Foreskin fibroblast (primary cell): ENCODE measurements at places on chromosomes 16 and 17.

DNA sequence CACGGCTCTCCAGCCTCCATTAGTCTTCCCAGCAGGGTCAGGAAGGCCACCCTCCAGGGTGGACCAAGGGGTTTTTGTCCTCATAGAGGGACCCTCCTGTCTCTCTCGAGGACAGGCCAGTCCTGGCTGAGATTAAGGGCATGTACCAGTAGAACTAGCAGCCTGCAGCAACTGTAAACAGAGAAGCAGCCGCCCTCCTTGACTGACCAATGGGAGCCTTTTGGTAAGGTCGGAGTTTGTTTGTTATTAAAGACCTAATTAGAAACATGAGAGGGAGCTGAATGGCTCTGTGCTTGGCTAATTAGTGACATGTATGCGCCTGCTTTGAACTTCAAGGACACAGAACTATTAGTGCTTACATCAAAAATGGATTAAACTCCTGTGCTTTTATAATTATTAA is 80.0 kb downstream of the CCDC182 start:
- peak; percentile 55 for DNase-seq

DNA sequence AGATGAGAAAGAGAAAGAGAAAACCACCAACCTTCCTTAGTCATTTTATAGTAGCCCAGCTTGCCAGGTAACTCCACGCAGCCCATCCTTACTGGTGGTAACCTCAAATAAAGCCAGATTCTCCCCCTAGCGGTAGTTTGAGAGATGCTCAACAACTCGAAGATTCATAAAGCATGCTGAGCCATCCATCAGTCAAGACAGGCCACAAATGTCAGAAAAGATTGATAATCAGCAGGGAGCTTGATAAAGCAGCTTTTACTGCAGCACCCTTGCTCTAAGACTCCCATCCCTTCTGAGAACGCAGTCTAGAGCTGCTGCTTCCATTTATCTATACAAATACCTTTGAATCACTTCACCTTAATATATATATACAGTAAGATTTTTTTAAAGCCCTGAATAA is 451.5 kb upstream of the HSBP1 start:
- DNase-seq, result peak; percentile 62

DNA sequence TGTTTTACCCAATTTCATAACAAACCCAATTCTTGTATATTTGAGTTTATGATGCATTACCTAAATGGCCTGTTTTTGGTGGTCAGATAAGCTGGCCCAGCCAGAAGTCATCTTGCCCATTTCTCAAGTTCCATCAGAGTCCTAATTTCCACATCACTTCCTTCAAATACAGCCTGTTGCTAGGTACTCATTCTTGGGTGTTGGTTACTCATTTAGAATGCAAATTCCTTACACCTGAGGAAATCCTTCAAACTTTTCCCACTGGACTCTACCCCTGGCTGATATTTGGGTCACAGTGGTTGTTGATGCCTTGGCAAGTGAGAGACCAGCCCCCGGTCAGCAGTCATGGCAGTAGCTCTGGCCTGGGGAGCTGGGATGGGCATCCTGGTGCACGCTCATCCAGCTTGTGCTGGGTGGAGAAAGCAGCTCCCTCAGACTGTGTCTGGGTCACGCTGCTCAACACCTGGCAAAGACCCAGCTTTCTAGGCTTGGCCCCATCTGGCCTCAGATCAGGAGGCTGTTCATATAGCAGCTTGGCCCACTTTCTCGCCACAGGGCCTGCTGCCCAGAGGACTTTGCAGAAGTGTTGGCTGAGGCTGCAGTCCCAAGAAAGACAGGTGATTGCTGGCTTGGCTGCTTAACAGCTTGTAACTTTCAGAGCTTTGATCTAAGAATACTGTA is 25.8 kb downstream of the WSB1 start:
- DNase-seq, result peak; percentile 91

- DNase-seq, result no peak
Measured at GRCh38 chr17:34308371-34308770, 10.9 kb upstream of the CCL8 start.

DNA sequence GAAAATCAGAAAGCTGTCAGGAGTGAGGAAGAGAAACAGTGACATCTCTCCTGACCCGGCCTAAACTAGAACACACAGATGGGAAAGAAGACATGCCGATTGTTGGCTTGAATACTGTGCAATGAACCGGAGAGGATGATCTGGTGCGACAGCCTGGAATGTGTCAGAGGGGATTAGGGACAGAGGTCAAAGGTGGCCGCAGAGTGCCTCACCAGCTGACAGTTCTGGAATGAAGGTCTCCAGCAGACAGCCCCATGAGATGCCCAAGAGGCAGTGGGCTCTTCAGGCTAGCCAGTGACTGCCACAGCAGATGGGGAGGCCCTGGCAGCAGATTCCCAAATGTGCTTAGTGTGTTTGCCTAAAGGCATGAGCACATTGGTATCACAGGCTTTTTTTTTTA is 623.2 kb downstream of the CDH8 start:
- DNase-seq, result no peak

- peak; percentile 84 for DNase-seq
Measured at GRCh38 chr17:48841395-48841831, 10.6 kb downstream of the CALCOCO2 start.

GRCh38 chr17:36975922-36976515 is 27.3 kb downstream of the AATF start:
- DNase-seq, result no peak

DNA sequence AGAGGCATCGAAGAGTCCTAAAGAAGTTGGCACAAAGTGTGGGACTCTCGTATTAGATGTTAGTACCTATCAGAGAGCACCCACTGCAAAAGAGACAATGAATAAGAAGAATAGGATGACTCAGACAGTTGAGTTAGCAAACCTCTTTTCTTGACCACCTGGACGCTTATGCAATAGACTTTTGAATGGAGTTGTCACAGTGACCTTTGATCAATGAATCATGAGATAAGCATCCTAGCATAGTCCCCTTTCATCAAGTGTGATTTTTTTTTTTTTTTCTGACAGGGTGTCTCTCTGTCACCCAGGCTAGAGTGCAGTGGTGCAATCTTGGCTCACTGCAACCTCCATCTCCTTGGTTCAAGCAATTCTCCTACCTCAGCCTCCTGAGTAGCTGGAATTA is 1417.9 kb upstream of the GOT2 start:
- no peak for DNase-seq

GRCh38 chr17:27623614-27624013 is 7.4 kb upstream of the LGALS9 start:
- no peak for DNase-seq

DNA sequence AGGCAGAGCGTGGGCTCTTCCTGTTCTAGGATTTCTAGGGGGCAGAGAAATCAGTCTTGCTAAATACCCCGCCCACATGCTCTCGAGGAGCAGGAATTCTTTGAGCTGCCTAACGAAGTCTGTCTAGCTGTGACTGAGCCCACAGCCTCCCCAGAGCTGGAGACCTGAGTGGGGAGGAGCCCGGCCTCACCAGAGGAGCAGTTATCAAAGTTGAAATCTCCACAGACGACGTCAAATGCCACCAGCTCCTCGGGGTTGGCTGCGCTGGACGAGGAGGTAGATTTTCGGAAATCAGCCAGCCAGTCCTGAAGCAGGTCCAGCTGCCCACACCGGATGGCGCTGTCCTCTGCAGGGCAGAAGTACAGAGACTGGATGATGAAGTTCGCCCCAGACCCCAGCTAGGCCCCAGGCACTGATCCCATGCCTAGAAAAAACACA is 53.8 kb downstream of the PRMT7 start:
- DNase-seq, result no peak

DNA sequence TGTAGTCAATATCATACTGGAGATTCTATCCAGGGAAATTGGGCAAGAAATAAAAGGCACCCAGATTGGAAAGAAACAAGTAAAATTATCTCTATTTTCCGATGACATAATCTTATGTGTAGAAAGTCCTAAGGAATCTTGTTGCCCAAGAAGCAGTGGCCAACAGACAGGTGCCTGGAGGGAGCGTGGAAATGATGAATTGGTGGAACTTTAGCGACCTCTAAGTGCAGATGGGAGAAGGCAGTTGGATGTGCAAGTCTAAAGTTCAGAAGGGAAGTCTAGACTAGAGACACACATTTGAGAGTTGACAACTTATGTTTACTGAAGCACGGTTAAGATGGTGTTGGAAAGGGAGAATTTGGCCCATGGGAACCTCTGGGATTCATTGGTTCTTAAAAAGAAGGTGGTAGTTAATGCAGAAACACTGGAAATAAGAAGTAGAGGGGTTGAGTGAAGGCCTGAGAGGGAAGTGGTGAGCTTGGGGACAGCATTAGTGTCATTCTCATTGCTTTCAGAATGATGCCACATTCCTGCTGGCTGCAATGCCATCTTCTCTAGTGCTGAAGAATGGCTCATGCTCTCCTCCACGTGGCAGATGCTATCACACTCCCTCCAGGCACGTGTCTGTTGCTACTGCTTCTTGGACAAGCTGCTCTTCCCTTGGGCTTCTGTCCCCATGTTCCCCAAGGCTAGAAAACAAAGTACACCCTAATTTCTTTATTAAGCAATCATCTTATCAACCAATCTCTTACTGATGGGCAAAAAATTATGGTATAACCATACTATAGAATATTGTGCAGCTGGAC is 24.0 kb downstream of the TAT start:
- DNase-seq, result no peak

DNA sequence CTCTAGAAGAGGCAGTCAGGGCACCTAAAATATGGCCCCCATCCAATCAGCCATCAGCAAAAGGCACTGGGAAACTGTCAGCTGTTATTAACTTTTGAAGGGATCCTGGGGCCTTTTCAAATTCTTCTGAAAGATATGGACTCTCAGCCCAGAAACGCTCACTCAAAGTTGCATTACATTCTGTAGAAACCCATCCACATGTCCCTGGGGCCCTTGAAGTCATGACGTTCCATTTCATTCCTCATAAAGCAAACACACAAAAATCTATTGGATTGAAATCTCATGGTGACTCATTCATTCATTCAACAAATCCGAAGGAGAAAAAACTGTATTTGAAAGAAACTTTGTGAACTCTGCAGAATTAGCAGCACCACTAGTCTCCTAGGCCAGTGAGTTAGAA is 215.3 kb downstream of the C16orf95 start:
- peak; percentile 17 for DNase-seq

DNA sequence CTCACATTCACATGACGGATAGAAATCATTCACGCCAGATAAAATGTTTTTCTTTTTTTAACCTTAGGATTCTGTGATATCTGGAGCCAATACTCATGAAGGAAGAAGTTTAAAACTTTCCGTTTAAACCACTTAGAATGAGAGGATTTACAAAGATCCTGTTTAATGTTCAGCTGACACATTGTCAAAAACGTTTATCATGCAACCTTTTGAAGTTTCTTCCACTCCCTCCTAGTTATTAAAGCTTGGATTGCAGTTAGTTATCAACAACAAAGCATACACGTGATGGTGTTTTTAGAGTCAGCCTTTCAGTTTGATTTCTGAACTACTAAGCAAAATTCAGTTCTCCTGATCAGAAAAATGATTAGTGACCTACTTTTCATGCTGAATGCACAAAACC is 143.3 kb upstream of the AXIN2 start:
- no peak for DNase-seq

DNA sequence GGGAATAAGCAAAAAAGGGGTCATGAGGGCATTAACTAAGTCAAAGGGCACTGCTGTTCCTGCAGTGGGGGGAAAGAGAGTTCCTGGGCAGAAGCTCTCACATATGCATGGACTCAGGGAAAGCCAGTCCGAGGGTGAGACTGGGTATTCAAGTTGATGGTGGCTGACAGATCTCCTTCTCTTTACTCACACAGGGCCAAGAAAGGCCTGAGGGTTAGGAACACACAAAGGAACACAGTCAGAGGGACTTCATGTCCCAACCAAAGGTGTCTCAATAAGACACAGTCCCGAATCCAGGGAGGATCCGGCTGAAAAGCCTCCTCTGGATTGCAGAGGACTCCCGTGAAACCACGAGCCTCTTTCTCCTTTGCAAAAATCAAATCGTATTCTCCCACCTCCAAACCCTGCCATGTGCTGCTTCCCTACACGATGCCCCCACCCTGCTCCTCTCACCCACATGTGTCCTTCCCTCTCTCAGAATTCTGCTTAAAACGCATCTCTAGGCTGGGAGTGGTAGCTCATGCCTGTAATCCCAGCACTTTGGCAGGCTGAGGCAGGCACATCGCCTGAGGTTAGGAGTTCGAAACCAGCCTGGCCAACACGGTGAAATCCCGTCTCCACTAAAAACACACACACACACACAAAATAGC is 23.6 kb downstream of the CUEDC1 start:
- no peak for DNase-seq

DNA sequence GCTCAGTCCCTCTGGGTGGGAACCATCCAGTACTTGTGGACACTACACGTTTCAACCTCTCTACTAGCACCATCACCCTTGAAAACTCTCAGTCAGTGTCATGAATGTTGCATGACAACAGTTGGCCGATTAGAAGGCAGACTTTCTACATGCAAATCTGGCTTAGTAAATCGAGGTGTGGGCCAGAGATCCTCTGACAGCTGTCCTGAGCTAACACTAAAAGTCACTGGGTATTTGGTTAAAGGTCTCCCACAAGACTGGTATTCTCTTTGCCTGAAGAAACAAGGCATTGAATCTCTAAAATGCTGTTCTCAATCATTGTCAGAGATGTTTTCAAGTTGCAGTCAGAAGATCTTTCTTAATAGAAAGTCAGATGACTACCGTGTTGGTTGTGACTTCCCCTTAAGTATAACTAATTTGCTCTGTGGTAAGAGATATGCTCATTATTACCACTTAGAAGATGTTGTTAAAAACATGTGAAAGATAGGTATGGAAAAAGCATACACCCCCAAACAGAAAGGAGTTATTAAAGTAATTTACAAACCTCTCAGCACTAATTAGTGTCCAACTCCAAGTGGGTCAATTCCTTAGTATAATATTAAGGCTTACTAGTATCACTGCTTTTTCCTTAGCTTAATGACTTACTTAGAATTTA is 62.3 kb downstream of the WNT3 start:
- no peak for DNase-seq

DNA sequence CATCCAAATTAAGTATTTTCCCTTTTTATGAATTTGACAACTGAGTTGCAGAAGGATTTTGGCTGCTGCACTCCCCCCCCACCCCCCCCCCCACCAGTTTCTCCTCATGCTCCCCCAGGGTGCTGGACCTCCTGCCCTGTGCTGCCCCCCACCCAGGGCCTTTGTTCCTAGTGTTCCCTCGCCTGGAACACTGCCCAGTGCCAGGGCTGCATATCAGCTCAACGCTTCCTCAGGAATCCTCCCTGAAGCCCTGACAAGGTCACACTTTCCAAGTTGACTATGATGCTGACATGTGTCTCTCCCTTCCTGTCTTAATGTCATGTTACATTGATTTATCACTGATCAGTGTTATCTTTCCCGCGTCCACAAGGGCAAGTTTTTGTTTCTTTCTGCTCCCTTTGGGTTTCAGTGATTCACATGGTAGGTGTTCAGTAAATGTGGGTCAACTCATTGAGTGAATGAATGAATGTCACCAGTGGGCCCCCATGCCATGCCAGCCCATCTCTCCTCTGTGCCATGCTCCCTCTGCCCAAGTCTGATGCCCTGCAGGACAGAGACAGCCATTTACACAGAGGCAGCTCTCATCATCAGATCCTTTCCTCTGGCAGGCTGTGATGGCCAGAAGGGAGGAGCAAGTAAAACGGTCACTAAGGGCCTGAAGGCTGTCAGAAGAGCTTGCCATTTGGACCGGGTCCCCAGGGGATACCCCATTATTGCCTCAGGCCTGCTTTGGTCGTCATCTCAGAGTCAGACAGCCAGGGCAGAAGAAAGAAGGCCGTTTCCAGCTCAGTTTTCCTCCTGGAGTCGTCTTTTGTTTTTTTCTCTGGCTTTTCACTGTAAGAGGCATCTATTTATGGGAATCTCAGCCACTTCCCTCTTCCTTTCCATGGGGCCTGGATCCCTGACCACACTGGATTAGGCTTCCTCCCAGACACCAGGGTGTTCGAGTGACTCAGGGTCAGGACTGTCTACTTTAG is 386.2 kb downstream of the SNX29 start:
- DNase-seq, result no peak
